ENCODE measurements at places on chromosomes 5 and 9.

- no peak for DNase-seq
These were observed 127.7 kb downstream of the NR3C1 start for GRCh38 chr5:143275512-143276363.

- no peak for DNase-seq
These were observed 46.0 kb downstream of the CNOT6 start for GRCh38 chr5:180540050-180540694.

DNA sequence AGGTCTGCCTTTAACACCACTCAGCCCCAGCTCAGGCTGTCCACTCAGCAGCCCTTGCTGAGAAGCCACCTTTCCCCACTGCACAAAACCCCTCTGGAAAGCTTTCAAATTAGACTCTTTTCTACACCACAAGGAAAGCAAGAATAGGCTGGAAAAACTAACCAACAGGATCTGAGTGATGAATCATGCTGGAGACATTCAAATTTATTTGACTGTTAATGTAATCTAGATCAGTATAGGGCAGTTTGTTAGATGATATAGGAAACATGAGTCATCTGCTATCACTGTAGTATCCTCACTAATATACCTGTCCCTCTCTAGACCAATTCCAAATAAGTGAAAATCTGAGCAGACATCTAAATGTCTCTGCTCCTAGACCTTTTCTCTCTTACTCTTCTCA lies 127.8 kb upstream of the PAM start:
- DNase-seq = no peak

DNA sequence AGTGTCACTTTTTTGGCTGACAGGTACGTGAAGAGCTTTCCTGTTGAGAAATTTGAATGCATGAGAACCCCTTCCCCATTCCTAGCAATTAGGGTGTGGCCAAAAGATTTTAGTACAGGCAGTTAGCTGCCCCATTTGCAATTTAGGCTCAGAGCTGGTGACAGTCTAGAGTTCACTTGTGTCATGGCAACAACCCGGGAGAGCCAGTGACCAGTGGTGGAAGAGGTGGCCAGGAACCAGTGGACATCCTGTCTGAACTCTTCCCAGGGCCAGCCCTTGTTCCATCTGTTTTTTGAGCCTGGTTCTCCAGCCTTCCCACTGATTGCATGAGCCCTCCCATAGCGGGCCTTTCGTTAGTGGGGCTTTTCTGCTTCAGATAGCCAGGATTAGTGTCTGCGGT lies 2.5 kb upstream of the NEUROG1 start:
- no peak for DNase-seq
